ENCODE measurements at places on chromosomes 13 and 19.
A peak's percentile ranks its signal among the peaks of the same experiment; 100 is the strongest.

DNA sequence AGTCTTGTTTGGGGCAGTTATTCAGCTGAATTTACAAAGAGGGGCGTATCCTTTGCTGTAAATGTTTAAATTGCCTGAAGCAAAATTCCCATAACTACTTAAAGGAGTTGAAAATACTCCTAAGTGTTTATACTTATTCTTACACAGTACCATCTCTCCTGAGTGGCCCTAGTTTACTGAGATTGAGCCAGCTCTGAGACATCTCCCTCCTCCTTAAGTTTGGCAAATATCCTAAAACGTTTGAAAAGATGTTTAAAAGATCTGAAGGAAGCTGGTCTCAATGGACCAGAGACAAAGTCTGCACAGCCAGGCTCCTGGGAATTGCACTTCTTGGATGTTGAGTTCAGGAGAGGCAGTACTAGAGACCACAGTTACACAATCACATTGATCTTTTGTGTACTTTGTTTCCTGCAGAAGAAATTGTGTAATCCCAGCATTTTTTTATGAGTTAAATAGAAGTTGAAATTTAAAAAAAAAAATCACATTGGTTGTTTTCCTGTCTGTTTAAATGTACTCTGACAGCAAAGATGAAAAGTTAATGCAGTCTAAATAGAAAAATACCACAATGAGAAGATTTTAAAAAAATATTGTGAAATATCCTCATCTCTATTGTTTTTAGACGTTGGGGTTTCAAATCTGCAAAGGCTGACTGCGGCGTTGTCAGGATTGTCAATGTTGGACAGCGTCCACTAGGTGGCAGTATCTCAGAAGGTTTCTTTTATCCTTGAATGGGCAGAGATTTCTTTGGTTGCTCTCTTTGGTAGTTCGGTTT, 20.7 kb downstream of the TNFSF11 start:
- peak; percentile 64 for DNase-seq

DNA sequence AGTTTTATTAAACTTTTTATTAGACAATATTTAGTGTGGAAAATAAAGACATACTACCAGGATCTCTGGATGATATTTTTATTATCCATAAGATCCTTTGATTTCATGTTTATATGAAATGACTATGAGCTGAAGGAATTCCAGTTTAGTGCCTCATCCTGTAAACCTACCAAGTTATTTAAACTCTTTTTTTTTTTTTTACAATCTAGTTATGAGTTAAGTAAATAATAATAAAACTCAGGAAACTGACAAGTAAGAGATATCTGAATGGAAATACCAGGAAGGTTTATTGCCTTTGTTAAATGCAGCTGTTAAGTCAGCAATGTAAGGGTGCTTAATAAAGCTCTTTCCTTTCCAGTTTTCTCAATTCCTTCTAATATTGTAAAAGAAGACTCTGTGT, 53.9 kb downstream of the RXFP2 start:
- no peak for DNase-seq

GRCh38 chr13:25300861-25301346, 521 bp upstream of the NUP58 start:
- DNase-seq = no peak

- no peak for DNase-seq
Observed at GRCh38 chr13:36158611-36159010, 27.4 kb upstream of the DCLK1 start.

DNA sequence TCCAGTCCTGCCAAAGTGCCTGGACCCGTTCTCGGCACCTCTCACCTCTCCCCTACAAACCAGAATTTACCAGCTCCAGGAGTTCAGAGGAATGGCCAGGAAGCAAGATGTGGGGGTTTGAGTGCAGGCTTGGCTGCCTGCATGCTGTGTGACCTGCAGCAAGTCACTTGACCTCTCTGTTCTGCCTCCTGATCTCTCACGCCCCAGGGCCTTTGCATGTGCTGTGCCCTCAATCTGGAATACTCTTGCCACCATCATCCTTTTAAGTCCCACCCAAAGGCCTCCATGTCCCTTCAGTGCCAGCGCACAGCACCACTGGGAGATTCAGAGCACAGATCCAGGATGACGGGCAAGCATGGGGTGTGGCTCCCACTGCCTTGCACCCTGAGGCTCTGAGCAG, 43.4 kb downstream of the MYO9B start:
- no peak for DNase-seq

- no peak for DNase-seq
Observed at GRCh38 chr13:66915596-66916185, 314.4 kb downstream of the PCDH9 start.

GRCh38 chr19:18940769-18941627, at the start of gene HOMER3:
TSS of gene HOMER3 (minus strand) at chr19:18941217. CDS start at chr19:18938982, 2,235 bp downstream.
- peak; percentile 81 for DNase-seq

- DNase-seq = no peak
Observed at GRCh38 chr19:13053761-13054625, 48.7 kb downstream of the LYL1 start.

DNA sequence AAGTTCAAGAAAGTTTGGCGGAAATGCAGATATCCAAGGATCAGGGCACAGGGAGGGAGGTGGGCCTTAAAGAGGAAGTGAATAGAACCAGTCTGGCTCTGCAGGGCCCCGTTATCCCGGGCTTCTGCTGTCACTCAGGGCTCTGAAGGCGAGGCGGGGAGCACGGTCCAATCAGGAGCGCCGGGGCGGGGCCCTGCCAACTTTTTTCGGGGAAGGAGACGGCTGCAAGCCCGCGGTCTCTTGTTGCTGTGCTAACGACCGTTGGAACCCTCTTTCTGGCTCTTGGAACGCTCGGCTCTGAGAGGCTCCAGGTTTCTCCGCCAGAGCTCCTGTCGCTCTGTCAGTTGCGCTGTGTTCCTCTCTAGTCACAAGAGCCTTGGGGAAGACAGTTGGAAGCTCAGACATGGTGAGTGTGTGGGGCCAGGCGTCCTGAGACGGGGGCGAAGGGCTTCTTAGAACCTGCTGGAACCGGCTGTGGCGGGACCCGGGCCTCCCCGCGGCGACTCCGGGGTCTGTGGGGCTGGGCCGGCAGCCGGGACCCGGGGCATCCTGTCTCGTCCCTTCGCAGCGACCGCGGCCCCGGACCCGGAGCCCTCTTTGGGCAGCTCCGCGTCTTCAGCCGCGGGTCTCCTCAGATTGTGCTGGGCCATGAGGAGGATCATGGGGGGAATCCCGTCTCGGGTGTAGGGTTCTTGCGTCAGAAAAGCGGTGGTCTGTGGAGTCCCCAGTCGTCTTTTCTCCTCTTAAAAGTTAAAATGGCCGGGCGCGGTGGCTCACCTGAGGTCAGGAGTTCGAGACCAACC, 27.7 kb downstream of the ZNF844 start:
- peak; percentile 90 for DNase-seq

DNA sequence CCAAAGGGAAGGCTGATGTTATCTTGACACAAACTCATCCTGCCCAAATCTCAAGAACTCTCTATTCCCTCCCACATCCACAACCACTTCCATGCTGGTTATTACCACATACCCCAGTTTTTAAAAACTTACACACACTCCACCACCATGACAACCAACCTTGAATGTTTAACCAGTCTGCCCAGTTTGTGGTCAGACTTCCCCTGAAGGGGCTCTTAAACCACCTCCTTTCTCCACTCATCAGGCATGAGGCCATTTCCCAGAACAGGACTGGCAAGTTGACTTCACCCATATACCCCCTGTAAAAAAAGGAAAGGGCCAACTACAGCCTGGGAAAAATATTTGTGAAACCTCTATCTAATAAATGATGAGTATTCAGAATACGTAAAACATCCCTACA, 12.4 kb upstream of the ZSCAN4 start:
- no peak for DNase-seq

DNA sequence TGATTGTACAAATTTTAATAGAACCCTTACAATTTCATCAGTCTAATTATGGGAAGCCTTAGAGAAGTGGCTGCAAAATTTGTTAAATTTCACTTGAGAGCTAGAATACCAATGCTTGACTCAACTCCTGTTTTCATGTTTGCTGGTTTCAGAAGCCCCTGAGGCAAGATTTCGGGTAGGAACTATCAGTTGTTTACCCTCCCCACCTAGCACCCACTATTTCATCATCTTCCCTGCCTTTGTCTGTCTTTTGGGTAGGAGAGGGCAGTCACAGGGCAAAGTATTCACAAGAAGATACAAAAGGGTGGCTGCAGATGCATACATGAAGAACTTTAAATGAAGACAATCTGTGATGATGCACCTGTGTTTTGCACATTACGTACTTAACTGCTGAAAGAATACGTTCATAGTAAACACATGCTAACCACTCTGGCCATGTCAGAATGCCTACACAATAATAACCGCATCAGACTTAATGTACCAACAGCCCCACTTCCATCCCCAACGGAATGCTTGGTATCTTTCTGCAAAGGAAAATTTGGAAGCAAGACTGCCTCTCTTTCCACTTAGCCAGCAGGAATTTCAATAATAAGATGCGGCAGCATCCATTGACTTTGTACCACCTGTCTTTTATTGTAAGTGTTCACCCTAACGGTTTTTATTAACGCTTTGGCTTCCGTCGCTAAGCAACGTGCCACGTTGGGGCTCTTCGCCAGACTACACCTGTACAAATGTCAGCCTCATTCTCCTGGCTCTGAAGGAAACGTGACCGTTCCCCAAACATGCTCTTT, 30.4 kb downstream of the TPT1 start:
- DNase-seq = no peak

DNA sequence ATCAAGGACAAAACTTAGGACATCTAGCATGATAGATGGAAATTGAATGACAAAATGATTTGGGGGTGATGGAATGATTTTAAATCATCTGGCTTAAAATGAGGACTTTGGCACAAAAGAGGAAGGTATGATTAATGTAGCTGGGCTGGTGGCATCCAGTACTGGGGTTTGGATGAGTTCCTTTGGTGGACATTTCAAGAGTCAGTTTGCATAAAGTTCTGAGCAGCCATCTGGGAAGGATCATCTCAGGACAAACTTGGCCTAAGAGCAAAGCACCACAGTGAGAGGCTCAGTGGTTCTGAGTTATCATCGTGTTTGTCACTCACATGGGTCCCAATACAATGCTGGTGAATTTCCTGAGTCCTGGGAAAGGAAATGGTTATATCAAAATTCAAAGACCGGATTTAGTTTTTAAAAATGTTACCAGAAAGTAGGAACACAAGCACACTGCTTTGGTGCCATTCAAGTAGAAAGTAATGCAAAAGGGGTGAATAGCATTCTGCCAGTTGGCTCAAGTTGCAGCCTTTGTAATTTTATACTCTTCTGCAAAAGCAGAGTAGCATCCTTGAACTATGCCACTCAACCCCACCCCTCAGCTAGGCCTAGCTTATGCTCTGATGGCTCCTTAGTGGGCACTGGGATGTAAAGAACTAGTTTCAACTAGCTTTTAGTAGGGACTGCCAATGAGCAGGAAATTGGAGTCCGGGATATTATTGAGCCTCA, 219.0 kb downstream of the COG6 start:
- DNase-seq = no peak

DNA sequence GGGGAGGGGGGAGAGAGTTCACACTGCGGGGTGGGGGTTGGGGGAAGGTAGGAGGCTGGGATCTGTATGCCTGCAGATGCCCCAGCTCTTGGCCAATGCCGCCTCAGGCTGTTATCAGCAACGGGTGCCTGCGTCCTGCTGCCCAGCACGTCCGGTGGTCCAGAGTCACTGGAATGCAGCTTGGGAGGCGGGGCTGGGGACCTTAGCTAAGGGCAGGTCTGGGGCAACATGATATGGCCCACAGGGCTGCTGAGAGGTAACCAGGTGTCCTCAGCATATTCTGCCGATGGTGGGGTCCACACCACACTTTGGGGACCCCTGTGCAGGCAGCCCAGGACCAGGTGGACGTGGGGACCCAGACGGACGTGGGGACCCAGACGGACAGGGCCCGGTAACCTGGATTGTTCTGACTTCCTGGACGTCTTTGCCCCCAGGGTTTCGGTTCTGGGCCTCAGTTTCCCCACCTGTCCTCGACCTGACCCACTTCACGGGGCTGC, 668 bp upstream of the ARHGAP45 start:
- DNase-seq = no peak

- no peak for DNase-seq
Observed at GRCh38 chr13:105798541-105798940, 736.9 kb downstream of the EFNB2 start.

DNA sequence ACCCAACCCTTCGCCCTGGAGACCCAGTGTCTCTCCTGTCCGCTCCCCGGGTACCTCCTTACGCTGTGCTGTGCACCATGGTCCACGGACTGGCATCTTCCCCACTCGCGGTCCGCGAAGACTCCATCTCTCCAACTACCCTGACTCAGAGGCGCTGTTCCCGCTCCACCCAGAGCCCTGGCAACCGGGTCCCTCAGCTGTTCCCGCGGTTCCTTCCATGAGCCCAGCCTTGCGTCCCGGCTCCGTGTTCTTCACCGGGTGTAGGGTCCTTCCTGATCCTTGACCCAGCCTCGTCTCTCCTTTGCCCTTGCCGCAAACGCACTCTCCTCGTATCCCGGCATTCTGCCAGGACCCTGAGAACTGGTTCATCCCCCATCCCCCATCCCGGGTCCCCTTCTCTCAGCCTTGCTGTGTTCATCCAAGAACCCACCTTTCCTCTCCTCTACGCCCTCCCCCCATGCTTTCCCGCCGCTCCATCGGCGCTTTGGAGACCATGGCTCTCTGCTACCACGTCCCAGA, 664 bp downstream of the ICAM5 start:
- DNase-seq = peak; percentile 68

DNA sequence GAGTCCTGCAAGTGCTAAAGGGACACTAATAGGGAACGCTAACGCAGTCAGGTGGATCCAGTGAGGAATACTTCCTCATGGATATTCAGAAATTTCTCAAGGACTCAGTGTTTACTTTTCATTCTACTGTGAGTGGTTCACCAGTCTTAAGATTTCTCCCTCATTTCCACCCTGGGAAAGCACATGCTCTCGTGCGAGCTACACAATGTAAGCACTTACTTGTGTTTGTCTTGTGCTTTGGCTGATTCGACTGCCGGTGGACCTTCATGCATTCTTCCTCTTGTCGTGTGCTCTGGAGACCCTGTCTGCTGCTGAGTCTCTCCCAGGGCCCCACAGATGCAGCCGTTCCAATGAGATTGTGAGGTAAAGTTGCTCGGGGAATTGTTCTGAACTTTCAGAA, 180.1 kb downstream of the NUFIP1 start:
- no peak for DNase-seq

DNA sequence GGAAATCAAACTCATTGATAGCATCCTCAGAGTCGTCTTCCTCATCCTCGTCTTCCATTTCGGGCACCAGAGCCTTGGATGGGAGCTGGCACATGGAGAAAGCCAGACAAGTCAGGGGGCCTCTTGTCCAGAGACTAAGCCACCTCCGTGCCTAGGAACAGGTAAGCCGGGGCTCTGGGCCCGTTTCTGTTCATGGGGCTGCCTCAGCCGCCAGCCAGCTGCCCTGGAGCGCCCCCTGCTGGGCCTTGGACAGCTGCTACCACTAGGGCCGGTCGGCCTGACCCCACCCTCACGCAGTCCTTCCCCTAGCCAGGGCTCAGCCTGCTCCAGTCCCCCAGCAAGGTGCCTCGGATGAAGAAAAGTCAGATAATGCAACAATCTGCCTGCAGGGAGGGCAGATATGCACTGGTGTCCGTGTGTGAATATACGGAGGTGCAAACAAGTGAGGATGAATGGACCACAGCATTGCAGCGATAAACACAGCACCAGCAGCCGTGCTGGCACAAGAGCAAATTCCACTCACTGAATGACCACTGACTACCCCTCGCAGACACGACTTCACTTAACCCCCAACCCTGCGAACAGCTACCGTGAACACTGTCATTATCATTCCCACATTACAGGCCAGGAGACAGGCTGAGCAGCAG, 11.9 kb upstream of the PRKD2 start:
- peak; percentile 89 for DNase-seq

- no peak for DNase-seq
Observed at GRCh38 chr19:40805258-40805868, 6.4 kb downstream of the EGLN2 start.

- peak; percentile 93 for DNase-seq
Observed at GRCh38 chr13:46211483-46212351, at the start of gene LRRC63. TSS of gene LRRC63 (plus strand) at chr13:46211928. CDS start at chr13:46213035, 1,107 bp downstream.

Data from erythroblast (primary cell).